Umbilical cord (tissue), 2 donors: ENCODE measurements at places on chromosomes 6 and 20. TPM values are rescaled to one million over a fixed set of nuclear protein-coding genes. Genes with fewer than 3 reads are reported as not detected.
A peak's percentile ranks its signal among the peaks of the same experiment; 100 is the strongest.

Gene DDX43
- 2.6 TPM for total RNA-seq

Gene CST3
- 92.7 TPM for total RNA-seq

Gene DNAH8
- total RNA-seq, result 0.24 TPM

Gene RSPO3
- 1.2 TPM for total RNA-seq

Gene SMIM13
- 36.8 TPM for total RNA-seq

Gene CST1
- total RNA-seq, result not detected

Gene MYT1
- total RNA-seq, result 1.2 TPM

Gene CNR1
- total RNA-seq, result 4.8 TPM

Gene SLA2
- total RNA-seq, result not detected

Gene PAK5
- 3.1 TPM for total RNA-seq

Gene MMP24
- total RNA-seq, result 0.24 TPM

GRCh38 chr6:149806127-149806526, 56.6 kb downstream of the PCMT1 start:
- no peak for DNase-seq

DNA sequence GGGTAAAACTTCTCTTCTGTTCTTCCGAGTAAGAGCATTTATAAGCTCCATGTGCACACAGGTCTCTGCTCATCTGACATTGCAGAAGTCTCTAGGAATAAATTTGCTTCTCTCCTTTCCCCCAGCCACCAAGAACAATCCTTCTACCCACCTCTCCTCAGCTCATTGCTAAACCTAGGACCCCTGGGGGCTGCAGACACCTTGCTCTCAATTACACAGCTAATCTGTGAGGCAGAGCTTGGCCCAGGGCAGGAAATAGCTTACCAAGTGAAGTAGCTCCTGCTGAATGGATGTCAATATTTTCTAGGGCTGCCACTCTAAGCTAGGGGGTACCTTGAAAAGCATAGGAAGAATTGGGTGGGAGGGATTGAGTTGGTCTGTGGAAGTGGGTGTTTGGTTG, 44.0 kb downstream of the EIF2S2 start:
- DNase-seq, result no peak

- DNase-seq, result no peak
Measured at GRCh38 chr6:137193256-137194070, 20.0 kb upstream of the IL22RA2 start.

DNA sequence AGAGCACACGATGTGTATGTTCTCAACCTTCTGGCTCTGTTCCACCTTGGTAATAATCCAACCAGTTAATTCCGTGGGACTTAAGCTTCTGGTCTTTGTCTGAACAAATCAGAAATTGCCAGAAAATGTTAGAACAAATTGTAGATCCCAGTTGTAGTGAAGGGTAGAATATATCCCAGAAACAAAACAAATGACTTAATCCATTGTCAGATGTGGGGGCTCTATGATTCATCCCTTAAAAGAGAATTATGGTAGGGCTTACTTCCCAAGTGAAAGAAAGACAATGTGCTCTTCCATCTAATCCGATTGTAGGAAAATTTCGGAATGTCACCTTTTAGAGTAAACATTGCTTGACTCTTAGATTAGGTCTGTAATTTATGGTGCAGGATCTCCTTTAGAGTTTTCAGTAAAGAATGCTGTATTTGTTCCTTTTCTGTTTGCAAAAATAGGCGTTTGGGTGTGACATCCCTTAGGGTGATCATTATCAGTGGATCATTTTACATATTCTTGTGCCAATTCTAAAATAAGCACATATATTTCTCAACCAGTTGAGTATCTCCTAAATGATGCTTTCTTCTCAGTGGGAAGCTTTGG, 234.5 kb upstream of the ZNF217 start:
- peak; percentile 73 for DNase-seq

- DNase-seq, result no peak
Measured at GRCh38 chr6:163351013-163351412, 63.5 kb upstream of the QKI start.

GRCh38 chr6:150204705-150205472, 62.0 kb downstream of the PPP1R14C start:
- DNase-seq, result no peak

DNA sequence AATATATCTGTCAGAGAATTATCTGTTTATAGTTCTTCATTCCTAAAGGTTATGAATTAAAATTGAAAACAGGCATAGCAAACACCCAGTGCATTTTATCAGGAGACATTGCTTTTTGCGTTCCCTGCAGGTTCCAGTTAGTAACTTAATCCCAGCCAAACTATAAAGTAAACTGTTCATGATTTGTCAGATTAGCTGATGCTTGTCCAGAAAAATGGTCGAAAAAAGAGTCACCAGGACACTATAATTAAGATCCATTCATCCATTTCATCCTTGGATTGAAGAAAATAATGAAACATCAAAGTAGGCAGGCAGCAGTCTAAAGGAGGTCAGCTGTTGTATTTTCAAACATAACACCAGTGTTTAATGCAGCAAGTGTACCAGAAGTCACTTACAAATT, 75.9 kb downstream of the EPHA7 start:
- no peak for DNase-seq

DNA sequence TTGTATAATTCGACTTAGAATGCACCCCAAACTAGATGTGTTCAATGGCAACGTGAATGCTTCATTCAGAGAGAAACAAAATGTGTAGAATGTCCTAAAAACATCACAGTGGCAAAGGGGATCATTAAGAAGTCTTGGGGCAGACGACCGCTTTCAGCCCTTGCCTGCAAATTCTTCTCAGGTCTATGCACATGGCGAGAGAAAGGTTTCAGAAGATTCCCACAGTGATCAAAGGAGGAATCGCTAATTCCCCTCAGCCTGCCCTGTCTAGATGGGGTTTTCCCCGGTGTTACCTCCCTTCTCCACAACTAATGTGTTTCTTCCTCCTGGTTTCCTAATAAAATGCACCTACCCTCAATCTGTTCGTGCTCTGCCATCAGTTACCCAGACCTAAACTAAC, 13.3 kb upstream of the NHSL1 start:
- DNase-seq, result no peak

DNA sequence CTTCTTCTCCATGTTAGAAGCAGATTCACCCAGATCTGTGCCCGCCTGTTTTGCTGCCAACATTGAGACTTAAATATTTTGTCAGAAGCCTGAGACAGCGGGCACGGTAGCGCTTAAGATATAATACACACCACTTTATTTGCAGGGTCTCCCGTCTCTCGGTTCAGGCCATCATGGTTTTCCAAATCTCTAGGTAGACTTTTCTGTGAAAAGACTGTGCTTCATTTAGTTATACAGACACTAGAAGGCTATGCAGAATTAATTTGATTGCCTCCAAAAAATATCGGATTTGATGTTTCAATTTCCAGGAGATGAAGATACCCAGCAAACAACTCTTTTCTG, 598 bp downstream of the TBP start:
- no peak for DNase-seq

GRCh38 chr6:111258615-111259088, 171.3 kb downstream of the SLC16A10 start:
- DNase-seq, result no peak

- no peak for DNase-seq
Measured at GRCh38 chr6:38443352-38444144, 196.2 kb downstream of the BTBD9 start.

DNA sequence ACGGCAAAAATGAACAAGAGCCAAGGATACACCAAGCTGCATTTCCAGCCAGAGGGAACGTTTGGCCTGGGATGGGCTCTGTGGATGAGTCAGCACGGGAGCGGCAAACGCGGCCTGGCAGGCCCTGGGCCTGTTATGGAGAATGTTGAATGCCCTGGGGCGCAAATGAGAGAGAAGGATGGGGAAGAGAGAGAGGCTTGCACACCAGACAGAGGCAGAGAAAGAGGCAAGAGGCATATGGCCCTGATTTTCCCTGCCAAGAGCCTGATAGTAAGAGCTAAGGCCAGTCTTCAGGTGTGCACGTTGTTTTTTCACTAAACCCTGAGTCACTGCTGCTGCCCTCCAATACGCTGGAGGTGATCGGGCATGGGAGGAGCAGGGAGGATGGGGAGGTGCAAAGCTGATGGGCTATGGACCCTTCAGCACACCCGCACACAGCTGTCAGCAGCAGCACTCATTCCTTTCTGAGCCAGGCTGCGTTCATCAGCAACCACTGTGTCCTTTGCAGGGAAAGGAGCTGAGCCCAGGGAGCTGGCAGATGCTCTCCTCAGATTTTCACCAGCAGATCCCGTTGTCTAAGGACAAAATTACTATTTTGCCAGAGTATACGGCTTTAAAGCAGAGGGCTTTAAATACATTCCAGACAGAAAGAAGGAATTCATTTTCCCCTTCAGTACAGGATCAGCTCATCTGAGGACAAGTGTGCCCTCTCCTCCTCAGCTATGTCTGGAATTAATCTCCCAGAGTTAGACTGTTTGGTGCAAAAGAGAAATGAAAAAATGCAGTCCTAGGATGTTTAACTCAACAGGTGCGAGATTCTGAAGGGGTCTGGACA, 61.7 kb upstream of the SLC22A23 start:
- peak; percentile 65 for DNase-seq

GRCh38 chr6:31740397-31741223, 805 bp downstream of the MSH5 start:
- no peak for DNase-seq

DNA sequence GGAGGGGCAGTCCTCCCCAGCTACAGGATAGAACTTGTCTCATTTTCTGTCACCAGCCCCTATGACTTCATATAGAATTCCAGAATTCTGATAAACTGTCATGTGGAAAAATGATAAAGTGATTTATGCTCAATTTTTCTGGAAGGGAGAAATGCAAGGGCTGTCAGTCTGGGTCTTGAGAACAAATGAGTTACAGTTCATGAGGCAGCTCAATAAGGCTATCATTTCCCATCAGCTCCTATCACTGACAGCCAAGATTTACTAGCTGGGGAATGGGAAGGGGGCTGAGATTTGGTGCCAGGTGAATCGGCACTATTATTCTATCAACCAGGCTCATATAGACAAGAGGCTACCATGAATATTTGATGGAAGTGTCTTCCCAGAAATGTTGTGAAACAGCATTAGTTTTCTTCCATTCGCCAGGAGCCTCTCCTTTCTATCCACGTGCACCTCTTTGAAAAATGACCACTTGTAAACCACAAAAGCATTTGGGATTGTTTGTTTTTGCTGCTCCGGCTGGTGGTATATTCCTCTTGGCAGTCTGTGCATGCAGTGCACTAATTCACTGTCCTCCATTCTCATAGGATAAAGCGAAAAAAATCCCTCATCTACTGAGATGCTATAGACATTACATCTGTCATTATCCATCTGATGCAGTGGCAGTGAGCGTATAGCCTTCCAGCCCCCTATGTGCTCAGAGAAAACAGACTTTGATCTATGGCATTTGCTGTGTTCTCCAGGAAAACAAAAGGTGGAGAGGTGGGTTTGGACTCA, 528.7 kb upstream of the RNF217 start:
- no peak for DNase-seq

- DNase-seq, result no peak
Measured at GRCh38 chr6:131381709-131382093, 191.3 kb upstream of the ARG1 start.

GRCh38 chr6:165848086-165848426, 185.0 kb upstream of the PDE10A start:
- DNase-seq, result no peak

DNA sequence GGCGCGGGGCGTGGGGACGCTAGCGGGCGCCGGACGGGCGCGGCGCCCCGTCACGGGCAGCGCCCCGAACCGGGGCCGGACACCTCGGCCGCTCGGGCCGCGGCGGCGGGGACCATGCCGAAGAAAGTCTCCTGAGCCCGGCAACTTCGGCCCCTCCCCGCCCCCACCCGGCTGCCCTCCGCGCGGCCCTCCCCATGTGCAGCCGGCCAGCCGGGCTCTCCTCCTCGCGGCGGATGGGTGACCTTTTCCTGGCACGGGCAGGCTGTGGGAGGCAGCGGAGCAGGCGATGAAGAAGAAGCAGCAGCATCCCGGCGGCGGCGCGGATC, 278 bp downstream of the UST start:
- DNase-seq, result no peak

DNA sequence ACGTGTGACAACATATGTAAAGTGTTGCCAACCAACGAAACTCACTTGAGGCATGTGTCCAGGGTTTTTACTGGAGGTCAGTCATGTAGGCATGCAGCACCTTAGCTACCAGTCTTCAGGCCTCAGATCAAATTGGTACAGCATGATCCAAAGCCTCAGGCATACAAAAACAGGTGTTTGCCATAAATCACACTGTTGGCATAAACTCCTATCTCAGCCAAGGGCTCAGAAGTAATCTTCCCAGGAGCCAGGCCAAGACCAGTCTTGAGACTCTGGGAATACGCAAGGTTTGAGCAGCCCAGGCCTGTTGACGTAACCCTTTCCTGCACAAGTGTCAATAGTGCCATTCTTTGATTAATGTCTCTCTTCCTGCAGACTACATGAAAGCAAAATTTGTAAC, 163.5 kb downstream of the PRL start:
- peak; percentile 34 for DNase-seq

DNA sequence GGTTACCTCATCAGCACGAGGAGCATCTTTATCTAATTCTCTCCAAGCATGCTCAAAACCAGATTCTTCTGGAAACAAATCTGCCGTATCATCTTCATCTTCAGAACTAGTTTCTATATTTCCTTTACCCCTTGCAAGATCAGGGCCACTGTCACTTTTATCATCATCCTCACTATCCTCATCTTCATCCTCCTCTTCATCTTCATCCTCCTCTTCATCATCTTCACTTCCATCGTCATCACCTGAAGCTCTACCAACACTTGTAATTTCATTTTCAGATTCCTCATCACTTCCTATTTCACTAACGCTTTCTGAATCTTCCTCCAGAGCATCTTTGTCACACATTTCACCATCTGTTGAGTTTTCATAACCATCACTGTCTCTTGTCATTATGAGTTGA, 8.9 kb downstream of the ESF1 start:
- DNase-seq, result no peak

DNA sequence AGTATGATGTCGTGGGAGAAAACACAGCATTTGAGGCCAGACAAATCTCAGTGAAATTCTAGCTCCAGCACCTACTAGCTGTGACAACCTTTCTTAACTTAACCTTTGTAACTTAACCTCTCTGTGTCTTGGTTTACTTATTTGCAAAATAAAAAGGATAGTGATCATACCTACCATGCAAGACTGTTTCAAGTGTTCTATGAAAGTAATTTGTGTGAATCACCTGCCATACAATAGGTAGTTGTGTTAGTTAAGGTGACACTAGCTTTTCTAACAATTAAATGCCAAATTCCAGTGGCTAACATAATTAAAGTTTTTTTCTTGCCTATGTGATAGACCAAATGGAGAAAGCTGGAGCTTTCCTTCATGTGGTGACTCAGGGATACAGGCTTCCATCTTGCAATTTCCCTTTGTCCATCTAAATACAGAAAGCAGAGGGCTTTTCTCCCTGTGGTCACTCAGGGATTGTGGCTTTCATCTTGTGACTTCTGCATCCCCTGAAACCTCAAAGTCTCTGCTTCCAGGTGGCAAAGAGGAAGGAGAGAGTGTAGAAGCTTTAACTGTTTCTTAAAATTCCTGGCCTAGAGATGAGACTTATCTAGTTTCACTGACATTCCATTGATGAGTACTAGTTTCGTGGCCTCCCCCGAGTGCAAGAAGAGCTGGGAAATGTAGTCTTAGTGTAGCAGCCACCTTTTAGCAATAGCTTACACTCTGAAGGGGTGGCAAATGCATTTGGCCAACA, 311.4 kb downstream of the CLIC5 start:
- DNase-seq, result no peak
